Central memory CD4-positive, alpha-beta T cell (primary cell): ENCODE measurements at places on chromosomes 4 and X.

- DNase-seq: no peak
Observed at GRCh38 chrX:68203646-68204045, 229.6 kb downstream of the OPHN1 start.

DNA sequence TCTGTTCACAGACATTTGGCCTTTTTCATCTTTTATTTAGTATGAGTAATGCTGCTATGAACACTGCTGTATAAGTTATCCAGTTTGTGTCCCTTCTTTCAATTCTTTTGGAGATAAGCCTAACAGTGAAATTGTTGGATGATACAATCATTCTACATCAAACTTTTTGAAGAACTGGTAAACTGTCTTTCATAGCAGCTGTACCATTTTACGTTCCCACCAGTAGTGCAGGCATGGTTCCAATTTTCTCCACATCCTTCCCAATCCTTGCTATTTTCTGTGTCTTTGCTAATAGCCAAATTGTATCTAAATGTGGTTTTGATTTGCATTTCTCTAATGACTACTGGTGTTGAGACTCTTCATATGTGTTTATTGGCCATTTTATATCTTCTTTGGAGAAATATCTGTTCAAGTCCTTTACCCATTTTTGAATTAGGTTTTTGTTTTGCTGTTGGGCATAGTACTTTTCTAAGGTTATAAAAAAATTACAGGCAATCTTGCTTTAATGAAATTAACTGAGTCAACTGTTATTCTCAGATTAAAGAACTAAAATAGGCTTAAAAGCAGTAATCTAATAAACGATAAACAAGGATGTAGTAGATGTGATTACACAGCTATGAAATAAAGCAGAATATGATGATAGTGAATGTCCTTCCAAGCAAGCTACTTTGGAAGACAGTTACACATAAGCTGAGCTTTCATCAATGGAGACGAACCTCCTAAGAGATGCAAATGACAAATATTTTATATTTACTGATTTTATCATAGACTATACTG lies 57.2 kb downstream of the FBXW7 start:
- no peak for DNase-seq

DNA sequence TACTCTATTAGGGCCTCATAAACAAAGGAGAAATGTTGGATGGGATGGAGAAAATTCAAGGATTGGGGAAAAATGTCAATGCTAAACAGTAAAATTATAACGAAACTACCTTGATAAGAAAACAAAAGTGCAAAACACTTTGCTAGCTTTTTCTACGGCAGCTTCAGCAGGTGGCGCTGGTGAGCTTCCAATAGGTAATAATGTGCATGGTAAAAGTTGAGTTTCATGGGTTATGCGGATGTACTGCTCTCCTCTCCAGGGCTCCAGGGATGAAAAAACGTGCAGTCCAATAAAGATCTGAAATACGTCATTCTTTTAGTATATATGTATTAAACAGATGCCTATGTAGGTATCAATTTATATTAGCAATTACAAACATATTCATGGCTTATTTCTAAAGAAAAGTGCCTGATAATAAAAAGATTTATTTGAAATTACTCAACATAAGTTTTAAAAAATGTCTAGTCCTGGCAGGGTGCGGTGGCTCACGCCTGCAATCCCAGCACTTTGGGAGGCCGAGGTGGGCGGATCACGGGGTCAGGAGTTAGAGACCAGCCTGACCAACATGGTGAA lies 239.6 kb downstream of the GRXCR1 start:
- no peak for DNase-seq

- DNase-seq: no peak
Observed at GRCh38 chrX:108091878-108092291, 307 bp downstream of the ATG4A start.

DNA sequence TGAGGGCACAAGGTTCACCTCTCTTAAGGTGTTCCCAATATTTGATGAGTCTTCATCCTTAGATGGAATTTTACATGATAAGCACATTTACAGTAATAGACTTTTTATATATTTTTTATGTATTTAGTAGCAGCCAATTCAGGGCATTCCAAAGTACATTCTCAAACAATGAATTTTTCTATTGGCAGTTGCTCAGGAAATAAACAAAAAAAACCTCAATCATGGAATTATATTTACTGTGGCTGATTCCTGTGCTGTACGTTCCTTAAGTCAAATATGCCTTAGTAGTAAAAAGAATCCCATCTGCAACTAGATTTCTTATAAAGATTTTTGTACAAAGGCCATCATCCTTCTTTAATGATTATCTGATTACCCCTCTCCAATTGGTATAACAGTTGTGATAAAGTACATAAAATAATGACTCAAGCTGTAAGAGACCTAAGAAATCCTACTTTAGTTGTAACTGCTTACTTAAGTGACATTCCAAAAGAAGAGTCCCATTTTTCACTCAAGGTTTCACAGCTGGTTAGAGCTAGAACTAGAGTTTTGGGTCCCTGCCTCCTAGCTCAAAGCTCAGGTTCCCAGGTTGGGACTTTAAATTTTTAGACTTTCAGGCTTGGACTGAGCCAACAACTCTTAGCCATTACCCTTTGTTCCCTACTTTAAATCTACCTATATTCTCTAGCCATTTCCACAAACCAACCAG lies 152.7 kb downstream of the FHIP1A start:
- DNase-seq: no peak

DNA sequence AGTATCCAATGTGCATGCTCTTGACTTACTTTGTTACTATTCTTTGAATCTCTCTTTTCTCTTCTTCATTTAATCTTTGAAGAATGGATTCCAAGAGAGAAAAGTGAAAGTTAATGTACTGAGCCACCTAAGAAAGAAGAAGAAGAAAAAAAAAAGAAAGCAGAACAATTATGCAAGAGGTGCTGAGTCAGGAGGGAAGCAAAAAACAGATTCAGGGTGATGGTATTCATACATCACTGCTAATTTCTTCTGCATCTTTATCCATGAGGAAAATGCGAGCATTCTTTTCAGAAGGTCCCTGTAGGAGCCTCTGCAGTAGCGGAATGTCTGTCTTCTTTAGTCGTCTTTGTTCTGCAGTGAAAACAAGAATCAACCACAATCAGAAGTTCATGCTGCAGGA lies 43.9 kb downstream of the RASSF6 start:
- DNase-seq: no peak

DNA sequence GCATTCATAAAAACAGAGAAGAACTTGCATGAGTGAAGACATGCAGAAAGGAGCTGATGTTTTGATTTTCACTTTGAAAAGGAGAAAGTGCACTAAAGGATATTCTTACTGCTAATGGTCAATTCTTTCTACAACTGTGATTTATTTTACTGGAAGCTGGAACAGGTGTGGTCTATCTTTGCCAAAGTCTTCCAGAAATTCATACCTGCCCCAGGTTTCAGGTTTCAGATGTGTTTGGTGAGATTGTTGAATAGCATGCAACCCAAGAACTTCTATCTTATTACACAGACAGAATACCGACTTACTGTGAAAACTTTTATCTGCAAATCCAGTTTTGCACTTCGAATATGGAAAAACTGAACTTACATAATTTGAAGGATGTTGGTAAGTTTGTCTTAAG lies 388.3 kb downstream of the PDGFC start:
- no peak for DNase-seq

GRCh38 chr4:146465628-146466027 lies 56.1 kb downstream of the SLC10A7 start:
- no peak for DNase-seq

GRCh38 chr4:76296286-76296820 lies 10.2 kb upstream of the STBD1 start:
- no peak for DNase-seq
